ENCODE measurements at places on chromosomes 3 and 15.

GRCh38 chr3:140980663-140981062, 39.0 kb downstream of the SLC25A36 start:
- no peak for DNase-seq

- no peak for DNase-seq
Measured at GRCh38 chr15:51046799-51047449, 47.8 kb downstream of the TNFAIP8L3 start.

DNA sequence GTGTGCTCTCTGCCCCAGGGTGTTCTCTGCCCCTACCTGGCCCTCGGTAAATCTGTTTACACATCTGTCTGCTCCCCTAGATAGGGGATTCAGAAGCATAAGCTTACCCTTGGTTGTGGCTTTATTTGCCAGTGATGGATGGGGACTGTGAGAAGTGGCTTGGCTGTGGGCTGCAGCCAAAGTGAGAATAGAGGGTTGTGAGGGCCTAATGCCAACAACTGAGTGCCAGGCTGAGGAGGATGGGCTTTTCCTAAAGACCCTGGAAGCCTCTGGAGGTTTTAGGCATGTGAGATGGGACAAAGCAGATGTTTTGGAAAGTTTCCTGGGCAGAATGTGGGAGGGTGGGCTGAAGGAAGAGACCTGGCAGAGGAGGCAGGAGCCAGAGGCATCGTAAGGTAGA, 15.4 kb upstream of the APEH start:
- no peak for DNase-seq

- DNase-seq: no peak
Measured at GRCh38 chr15:78210349-78210717, 24.0 kb downstream of the ACSBG1 start.

- no peak for DNase-seq
Measured at GRCh38 chr3:98980915-98981596, 79.6 kb upstream of the DCBLD2 start.

DNA sequence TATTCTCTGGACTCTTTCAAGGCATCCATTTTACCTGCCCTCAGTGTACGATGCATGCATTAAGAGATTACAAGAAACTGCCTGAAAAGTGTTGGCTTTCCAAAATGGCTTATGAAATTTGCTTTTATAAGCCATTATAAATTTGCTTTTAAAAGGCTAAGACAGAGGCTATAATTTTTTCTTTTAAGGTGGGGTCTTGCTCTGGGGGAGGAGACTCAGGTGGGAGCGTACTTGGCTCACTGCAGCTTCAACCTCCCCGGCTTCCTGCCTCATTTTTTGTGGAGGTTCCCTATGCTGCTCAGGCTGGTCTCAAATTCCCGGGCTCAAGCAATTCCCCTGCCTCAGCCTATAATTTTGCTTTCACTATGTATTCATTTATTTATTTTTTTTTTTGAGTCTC, 17.6 kb downstream of the TRA2B start:
- DNase-seq: no peak

Measured in renal pelvis (tissue), 12 donors.